ENCODE measurements at places on chromosomes 16 and 17.

DNA sequence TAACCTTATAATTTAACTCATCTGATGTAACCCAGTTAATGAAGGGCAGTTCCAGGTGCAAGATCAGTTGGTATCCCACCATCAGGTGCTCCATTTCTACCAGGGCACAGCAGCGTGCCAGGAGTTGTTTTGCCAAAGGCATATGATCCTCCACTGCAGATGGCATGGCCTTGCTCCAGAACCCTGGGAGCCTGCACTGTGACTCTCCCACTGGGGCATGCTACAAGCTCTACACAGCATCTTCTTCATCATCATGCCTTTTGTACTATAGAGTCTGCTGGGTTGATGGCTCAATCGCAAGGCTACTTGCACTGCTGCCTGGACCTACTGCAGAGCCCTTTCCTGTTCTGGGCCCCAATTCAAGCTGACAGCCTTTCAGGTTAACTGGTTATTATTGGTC, 11.3 kb upstream of the MAPT start:
- DNase-seq, result no peak

DNA sequence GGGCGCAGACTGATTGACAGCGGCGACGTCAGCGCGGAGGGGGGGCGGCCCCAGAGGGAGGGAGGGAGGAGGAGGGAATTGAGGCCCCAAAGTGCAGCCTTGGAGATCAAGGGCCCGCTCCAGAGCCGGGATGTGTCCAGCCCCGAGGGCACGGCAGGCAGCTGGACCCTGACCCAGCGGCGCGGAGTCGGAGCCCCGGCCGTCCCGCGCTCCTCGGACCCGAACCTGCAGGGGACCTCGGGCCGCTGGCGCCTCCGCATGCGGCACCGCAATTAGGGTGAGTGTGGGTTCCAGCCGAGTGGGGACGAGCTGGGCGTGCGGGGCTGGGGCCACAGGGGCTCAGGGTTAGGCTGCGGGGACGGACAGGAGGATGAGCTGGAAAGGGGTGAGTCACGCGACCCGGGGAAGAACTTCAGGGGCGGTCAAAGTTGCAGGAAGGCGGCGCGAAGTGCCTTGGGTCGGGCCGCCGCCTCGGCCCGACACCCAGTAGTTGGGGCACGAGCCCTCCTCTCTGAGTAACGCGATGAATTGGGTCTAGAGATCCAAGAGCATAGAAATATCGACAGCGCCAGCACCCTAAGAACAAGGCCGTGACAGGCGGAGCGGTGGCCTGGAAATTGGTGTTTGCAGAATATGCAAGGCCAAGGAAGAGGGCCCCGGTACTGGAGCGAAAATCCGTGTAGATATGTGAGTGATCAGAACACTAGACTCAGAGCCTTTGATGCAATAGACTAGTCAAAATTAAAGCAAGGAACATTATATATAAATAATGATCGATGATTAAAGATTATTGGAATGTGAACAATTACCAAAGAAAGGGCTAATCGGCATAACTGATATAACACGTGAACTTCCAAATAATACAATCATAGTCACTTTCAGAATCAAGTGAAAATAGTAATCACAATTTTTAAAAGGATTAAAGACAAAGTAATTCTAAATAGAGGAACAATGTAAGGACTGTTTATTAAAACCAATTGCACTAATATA, at the start of gene TBX4:
TBX4 (plus strand) TSS at position 122 of the 990 bp plus-strand sequence. CDS start 4,069 bp downstream, outside the sequence.
- no peak for DNase-seq

- DNase-seq, result no peak
Observed at GRCh38 chr17:67637901-67638641, 79.7 kb upstream of the NOL11 start.

GRCh38 chr17:71057448-71057847, 888.1 kb downstream of the KCNJ2 start:
- no peak for DNase-seq

GRCh38 chr17:64574646-64575045, 67.9 kb downstream of the CEP95 start:
- no peak for DNase-seq

DNA sequence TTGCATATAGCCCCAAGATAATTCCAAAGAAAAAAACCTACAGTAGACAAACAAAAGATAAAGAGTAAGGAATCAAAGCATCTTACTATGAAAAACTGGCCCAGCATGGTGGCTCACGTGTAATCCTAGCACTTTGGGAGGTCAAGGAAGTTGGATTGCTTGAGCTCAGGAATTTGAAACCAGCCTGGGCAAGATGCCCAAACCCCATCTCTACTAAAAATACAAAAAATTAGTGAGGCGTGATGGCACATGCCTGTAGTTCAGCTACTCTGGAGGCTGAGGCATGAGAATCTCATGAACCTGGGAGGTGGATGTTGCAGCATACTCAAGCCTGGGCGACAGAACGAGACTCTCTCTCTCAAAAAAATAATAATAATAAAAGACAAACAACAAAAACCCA, 764.7 kb upstream of the KIF2B start:
- no peak for DNase-seq

- no peak for DNase-seq
Observed at GRCh38 chr17:67520252-67520906, 143.3 kb downstream of the PITPNC1 start.

GRCh38 chr17:41763327-41763726, 23.2 kb downstream of the JUP start:
- DNase-seq, result no peak
